ENCODE measurements at places on chromosomes 12 and 14. TPM values are rescaled to one million over a fixed set of nuclear protein-coding genes. Genes with fewer than 3 reads are reported as not detected.

DNA sequence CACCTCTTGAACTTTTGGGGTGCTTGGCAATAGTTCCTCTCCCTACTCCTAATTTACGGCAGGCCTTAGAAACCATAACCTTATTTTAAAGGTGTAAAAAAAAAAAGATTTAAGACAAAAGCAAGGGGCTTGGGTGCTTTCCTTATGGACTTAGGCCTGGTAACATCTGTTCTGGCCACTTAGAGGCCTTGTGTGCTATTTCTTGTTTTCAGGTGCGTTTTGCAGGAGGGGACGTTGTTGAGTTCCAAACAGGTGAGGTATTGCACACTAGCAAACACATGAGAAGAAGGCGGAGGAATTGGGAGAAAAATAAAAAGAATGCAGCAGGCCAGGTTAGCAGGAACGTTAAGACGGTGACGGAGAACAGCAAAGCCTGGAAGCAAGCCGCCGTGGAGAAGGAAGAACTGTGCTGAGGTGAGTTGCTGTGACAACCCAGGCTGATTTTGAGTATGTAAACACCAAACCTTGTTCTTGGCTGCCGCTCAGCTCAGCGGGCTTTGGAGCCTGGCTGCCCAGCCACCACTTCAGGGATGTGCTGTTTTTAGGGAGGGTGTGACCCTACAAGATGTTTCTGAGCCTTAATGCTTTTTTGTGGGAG is 17.3 kb downstream of the EMG1 start:
- peak; percentile 34 for DNase-seq
- H3K4me3 ChIP-seq: no peak overlapping the region
- H3K4me1 ChIP-seq: no peaks in the 10 kb centered on the region
- H3K27ac ChIP-seq: no peak overlapping the region
- H3K36me3 ChIP-seq: peaks cover 14% of the 10 kb centered on the region

- H3K4me1 ChIP-seq: peaks cover 21% of the 10 kb centered on the region
- no peak overlapping the region for H3K27ac ChIP-seq
- no peaks in the 10 kb centered on the region for H3K36me3 ChIP-seq
- DNase-seq: no peak
- no peak overlapping the region for H3K4me3 ChIP-seq
- no peaks in the 10 kb centered on the region for H3K27me3 ChIP-seq
Measured at GRCh38 chr12:90969346-90969745, 14.4 kb upstream of the CCER1 start.

DNA sequence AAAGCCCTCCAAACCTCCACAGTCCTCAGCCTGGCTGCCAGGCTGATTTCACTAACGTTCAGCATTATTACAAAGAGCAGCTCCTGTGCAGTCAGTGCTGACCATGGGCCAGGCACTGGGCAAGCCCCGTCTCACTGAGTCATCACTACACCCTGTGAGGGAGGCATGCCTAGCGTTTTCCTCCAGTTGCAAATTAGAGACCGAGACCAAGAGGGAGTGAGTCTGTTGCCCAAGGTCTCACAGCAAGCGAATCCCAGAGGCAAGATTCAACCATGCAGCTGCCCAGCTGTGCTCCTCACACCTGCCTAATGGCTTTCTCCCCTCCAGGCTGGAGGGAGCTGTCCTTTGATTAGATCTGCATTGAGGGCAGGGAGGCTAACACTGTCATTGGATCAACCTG is 229.3 kb upstream of the LHX5 start:
- H3K27me3 ChIP-seq: peaks cover 6% of the 10 kb centered on the region
- no peak overlapping the region for H3K27ac ChIP-seq
- no peaks in the 10 kb centered on the region for H3K4me1 ChIP-seq
- DNase-seq: no peak
- no peak overlapping the region for H3K4me3 ChIP-seq

DNA sequence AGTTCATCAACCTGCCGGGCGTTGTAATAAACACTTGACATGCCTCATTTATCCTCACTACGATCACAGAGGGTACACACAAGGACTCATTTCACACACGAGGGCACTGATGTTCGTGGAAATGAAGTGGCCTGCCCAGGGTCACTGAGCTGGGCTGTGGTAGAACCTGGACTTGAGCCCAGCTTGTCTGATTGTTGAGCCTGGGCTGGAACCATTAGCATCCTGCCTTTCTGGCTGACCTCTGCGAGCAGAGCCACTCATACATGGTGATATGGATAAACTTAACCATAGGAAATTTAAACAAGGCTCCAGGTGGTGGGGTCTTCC is 16.6 kb upstream of the JDP2 start:
- H3K27me3 ChIP-seq: peaks cover 12% of the 10 kb centered on the region
- no peaks in the 10 kb centered on the region for H3K36me3 ChIP-seq
- no peaks in the 10 kb centered on the region for H3K4me1 ChIP-seq
- no peak overlapping the region for H3K27ac ChIP-seq

GRCh38 chr12:87853448-87854003 is 175.7 kb downstream of the C12orf50 start:
- no peak overlapping the region for H3K27ac ChIP-seq
- H3K4me1 ChIP-seq: no peaks in the 10 kb centered on the region
- H3K4me3 ChIP-seq: no peak overlapping the region
- no peaks in the 10 kb centered on the region for H3K36me3 ChIP-seq
- H3K27me3 ChIP-seq: no peaks in the 10 kb centered on the region

DNA sequence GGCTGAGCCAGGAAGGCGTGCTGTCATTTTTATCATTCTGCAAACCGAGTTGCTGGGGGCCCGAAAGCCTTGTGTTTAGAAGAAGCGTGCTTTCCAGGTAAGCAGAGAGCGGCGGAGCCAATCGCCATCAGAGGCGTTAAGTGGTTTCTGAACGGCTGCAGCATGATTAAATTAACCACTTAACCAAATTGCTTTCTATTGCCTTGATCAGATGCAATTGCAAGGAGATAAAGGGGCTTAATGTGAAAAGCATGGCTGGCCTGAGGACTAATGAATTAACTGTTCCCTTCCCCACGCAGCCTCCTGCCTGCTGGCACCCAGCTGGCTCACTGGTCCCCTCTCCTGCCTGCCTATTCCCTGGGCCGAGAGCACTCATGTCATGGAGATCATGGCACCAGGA is 36.6 kb upstream of the CHGA start:
- peaks cover 40% of the 10 kb centered on the region for H3K27me3 ChIP-seq
- H3K36me3 ChIP-seq: no peaks in the 10 kb centered on the region
- H3K4me3 ChIP-seq: no peak overlapping the region
- no peaks in the 10 kb centered on the region for H3K4me1 ChIP-seq
- H3K27ac ChIP-seq: no peak overlapping the region

- peaks cover 15% of the 10 kb centered on the region for H3K4me1 ChIP-seq
- peak; percentile 63 for DNase-seq
- no peak overlapping the region for H3K4me3 ChIP-seq
- no peak overlapping the region for H3K27ac ChIP-seq
- H3K27me3 ChIP-seq: no peaks in the 10 kb centered on the region
Measured at GRCh38 chr14:94650806-94651805, 38.9 kb downstream of the SERPINA3 start.

- H3K27ac ChIP-seq: no peak overlapping the region
- H3K4me1 ChIP-seq: no peaks in the 10 kb centered on the region
- H3K27me3 ChIP-seq: no peaks in the 10 kb centered on the region
- DNase-seq: peak; percentile 63
- no peaks in the 10 kb centered on the region for H3K36me3 ChIP-seq
Measured at GRCh38 chr12:112930350-112930749, 7.9 kb upstream of the OAS3 start.

DNA sequence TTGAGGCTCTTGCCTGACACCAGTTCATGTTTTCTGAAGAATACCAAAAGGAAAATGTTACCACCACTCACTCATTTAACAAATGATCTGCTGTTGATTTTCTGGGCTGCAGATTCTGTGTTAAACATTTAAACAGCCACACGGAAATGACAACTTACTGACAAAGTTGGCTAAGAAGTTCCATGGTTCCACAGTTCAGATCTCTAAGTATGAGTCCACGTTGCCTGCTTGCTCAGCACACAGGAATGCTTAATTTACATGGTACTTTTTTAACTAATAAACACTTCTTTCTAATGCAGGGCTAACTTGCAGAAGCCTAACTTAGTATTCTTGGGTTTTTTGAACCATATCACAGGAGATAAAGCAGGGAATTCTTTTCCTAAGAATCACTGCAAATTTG is 34.7 kb downstream of the PTGER2 start:
- no peak overlapping the region for H3K27ac ChIP-seq
- H3K4me1 ChIP-seq: peaks cover 27% of the 10 kb centered on the region
- DNase-seq: no peak
- H3K36me3 ChIP-seq: peaks cover 2% of the 10 kb centered on the region
- H3K27me3 ChIP-seq: no peaks in the 10 kb centered on the region

DNA sequence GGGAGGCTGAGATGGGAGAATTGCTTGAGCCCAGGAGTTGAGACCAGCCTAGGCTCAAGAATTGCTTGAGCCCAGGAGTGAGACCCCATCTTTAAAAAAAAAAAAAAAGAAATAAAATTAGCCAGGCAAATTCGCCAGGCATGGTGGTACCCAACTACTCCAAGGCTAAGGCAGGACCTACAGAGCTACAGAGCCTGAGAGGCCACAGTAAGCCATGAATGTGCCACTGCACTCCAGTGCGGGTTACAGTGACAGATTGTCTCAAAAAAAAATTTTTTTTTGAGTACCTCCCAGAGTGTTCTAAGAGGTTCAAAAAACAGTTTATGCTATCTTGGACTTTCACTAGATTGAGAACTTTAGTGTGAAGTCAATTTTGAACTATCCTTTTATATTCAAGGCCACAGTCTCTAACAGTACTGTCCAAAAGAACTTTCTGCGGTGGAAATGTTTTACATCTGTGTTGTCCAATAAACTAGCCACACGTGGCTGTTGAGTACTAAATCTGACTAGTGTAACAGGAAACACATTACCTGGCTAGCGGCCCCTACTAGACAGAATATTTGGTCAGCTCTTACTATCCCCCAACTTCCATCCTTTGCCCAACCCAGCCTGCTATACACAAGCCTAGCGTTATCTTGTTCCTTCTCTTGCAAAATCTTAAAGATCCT is 2.4 kb downstream of the RPL36AL start:
- peak overlapping the region; percentile 36 for H3K4me3 ChIP-seq
- H3K27ac ChIP-seq: peak overlapping the region; percentile 42
- H3K27me3 ChIP-seq: no peaks in the 10 kb centered on the region
- H3K36me3 ChIP-seq: peaks cover 15% of the 10 kb centered on the region
- peaks cover 33% of the 10 kb centered on the region for H3K4me1 ChIP-seq
- no peak for DNase-seq

DNA sequence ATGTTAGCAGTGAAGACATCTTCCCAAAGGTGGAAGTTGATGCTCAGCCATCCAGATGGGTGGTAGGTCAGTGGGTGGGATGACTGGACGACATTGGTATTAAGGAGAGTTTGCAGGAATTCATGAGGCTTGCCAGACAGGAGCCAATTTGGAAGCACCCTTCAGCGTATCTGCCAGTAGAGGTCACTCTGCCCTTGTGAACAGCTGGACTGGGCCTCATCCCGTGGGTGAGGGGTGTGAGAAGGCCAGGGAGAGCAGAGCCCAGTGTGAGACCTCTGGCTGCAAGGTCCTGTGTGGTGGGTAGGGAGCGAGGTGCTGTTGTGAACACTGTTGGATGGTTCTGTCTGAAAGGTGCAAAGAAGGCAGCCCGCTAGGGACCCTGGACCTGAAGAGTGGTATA is 37.7 kb downstream of the SLC5A8 start:
- no peaks in the 10 kb centered on the region for H3K4me1 ChIP-seq
- H3K27ac ChIP-seq: no peak overlapping the region
- no peak overlapping the region for H3K4me3 ChIP-seq
- DNase-seq: no peak

GRCh38 chr12:52523824-52524223 is 3.6 kb upstream of the KRT5 start:
- peak; percentile 76 for DNase-seq
- peaks cover 3% of the 10 kb centered on the region for H3K4me1 ChIP-seq
- H3K27me3 ChIP-seq: peaks cover 22% of the 10 kb centered on the region
- no peak overlapping the region for H3K4me3 ChIP-seq
- H3K27ac ChIP-seq: no peak overlapping the region

GRCh38 chr12:124616394-124617221 is 49.2 kb upstream of the NCOR2 start:
- no peak overlapping the region for H3K4me3 ChIP-seq
- DNase-seq: no peak
- peaks cover 2% of the 10 kb centered on the region for H3K36me3 ChIP-seq
- H3K27me3 ChIP-seq: peaks cover 8% of the 10 kb centered on the region
- no peak overlapping the region for H3K27ac ChIP-seq

GRCh38 chr12:108468196-108468968 is 46.7 kb upstream of the FICD start:
- H3K4me3 ChIP-seq: no peak overlapping the region
- no peak for DNase-seq
- no peak overlapping the region for H3K27ac ChIP-seq
- H3K27me3 ChIP-seq: peaks cover 3% of the 10 kb centered on the region

DNA sequence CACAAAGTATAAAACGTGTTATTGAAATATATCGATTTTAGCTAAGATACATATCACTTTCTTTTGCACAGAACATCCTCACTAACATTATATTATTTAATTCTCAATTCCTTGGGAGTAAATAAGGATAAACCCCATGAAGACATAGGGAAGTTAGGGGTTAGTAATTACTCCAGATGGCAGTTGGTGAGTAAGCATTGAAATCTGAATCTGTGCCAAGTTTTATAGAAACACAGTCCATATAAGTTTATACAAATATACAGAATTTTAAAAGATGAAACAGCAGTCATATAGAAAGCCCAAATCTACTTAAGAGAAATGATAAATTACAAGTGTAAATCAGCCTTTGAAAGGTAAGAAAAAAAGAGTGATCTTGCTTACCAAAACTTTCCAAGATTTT is 200.4 kb upstream of the SYT10 start:
- no peak for DNase-seq
- H3K4me3 ChIP-seq: no peak overlapping the region
- no peaks in the 10 kb centered on the region for H3K36me3 ChIP-seq
- no peaks in the 10 kb centered on the region for H3K4me1 ChIP-seq
- no peak overlapping the region for H3K27ac ChIP-seq

GRCh38 chr12:123115409-123116121 is 35.3 kb downstream of the PITPNM2 start:
- peak overlapping the region; percentile 85 for H3K27ac ChIP-seq
- peaks cover 50% of the 10 kb centered on the region for H3K4me1 ChIP-seq
- H3K27me3 ChIP-seq: no peaks in the 10 kb centered on the region
- H3K36me3 ChIP-seq: no peaks in the 10 kb centered on the region
- DNase-seq: no peak

DNA sequence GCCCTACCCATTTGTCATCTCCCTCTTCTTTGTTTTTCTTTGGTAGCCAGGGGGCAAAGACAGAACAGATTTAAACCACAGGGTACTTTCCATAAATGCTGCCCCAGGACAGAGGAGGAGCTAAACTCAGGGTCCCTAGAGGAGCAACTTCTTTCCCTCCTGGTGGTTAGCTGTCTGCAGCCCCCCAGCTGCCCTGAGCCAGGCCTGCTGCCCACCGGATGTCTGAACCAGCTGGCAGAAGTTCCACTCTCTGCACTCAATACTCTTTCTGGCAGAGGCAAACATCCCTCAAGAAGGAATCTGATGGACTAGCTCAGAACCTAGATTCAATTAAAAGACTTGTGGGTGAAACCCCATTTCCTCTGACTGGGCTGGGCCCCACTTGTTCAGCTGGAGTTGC is 10.7 kb downstream of the VDR start:
- H3K36me3 ChIP-seq: no peaks in the 10 kb centered on the region
- no peak for DNase-seq
- peaks cover 3% of the 10 kb centered on the region for H3K27me3 ChIP-seq
- peaks cover 20% of the 10 kb centered on the region for H3K4me1 ChIP-seq
- no peak overlapping the region for H3K4me3 ChIP-seq
- no peak overlapping the region for H3K27ac ChIP-seq

OTOGL gene
- 0.21 TPM for total RNA-seq

RGS6 gene
- 0.24 TPM for total RNA-seq

TBX3 gene
- total RNA-seq: 0.91 TPM

MOK gene
- 5.8 TPM for total RNA-seq

MYO1A gene
- not detected for total RNA-seq

CABP1 gene
- total RNA-seq: not detected

CSAD gene
- total RNA-seq: 47.0 TPM

CFAP73 gene
- total RNA-seq: not detected

SPRING1 gene
- total RNA-seq: 36.9 TPM

NOS1 gene
- total RNA-seq: not detected
